ENCODE measurements at places on chromosomes 4 and X.

GRCh38 chr4:141448490-141448889, 187.9 kb upstream of the IL15 start:
- H3K27me3 ChIP-seq, result no peaks in the 10 kb centered on the region
- H3K27ac ChIP-seq, result no peak overlapping the region
- H3K4me1 ChIP-seq, result no peaks in the 10 kb centered on the region
- H3K4me3 ChIP-seq, result no peak overlapping the region
- no peaks in the 10 kb centered on the region for H3K36me3 ChIP-seq
- DNase-seq, result no peak

DNA sequence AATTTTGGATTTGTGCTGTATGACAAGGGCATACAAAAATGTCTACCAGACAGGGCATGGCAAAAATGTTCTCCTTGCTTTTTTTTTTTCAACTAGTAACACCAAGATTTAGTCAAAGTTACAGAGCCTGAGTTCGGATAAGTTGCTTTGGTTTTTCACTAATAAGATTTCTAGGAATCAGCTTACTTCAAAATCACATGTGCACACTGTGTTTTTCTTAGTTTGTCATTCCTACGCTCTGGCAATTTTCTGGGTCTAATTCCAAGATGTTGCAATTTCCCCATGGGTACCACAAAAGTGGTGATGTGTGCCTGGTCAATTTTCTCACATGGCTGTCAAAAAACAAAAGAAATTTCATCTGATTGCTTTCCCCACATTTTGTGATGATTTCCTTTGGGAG, 6.3 kb downstream of the C1QTNF7 start:
- no peak overlapping the region for H3K27ac ChIP-seq
- H3K4me1 ChIP-seq, result no peaks in the 10 kb centered on the region
- no peak overlapping the region for H3K4me3 ChIP-seq
- H3K36me3 ChIP-seq, result no peaks in the 10 kb centered on the region
- no peak for DNase-seq

- H3K27ac ChIP-seq, result no peak overlapping the region
- no peaks in the 10 kb centered on the region for H3K4me1 ChIP-seq
- DNase-seq, result peak; percentile 21
- no peaks in the 10 kb centered on the region for H3K27me3 ChIP-seq
- H3K36me3 ChIP-seq, result no peaks in the 10 kb centered on the region
Observed at GRCh38 chr4:25533256-25533655, 122.4 kb upstream of the SLC34A2 start.

DNA sequence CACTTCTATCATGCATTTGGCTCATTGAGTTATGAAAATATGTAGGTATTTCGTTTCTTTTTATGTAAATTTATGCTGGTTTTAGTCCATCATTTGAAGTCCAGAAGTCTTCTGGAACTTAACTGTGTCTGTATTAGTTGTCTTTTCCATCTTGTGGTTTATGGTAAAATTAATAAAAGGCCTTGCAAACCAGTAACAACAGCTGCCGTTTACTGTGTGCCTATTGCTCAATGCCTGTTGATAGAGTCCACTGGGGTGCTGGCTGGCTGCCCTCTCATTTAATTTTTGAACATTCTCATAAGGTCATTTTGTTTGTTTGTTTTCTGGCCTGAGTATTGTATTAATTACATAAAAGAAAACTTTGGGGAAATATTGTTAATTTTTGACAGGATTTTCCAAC, 98.0 kb downstream of the NAA11 start:
- DNase-seq, result no peak
- no peak overlapping the region for H3K4me3 ChIP-seq
- H3K27me3 ChIP-seq, result no peaks in the 10 kb centered on the region
- no peak overlapping the region for H3K27ac ChIP-seq

DNA sequence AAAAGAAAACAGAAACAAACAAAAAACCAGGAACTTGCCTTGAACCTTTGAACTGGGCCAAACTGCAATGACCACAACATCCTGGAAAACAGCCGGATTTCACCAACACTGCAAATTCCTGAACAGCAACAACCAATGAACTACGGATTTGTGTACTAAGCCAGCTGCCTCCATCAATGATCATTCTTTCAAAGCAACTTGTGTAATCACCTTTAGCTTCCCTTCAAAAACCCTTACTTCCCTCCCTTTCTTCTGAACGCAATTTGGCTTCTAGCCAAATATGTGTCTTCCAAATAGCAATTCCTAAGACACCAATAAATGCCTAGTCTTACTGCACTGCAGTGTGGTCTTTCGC, 98.5 kb upstream of the FAM47C start:
- no peak overlapping the region for H3K4me3 ChIP-seq
- no peaks in the 10 kb centered on the region for H3K27me3 ChIP-seq
- H3K36me3 ChIP-seq, result no peaks in the 10 kb centered on the region
- H3K27ac ChIP-seq, result no peak overlapping the region
- no peak for DNase-seq
- H3K4me1 ChIP-seq, result no peaks in the 10 kb centered on the region

Measured in thyroid gland (tissue), 4 donors.